ENCODE measurements at places on chromosomes 12 and 14. TPM values are rescaled to one million over a fixed set of nuclear protein-coding genes. Genes with fewer than 3 reads are reported as not detected.
A peak's percentile ranks its signal among the peaks of the same experiment; 100 is the strongest.

Gene SIX4
- total RNA-seq = not detected

GRCh38 chr14:43085819-43086218 lies 1421.3 kb downstream of the FSCB start:
- no peak for DNase-seq

- no peak for DNase-seq
These were observed 45.0 kb upstream of the PLEKHG7 start for GRCh38 chr12:92657770-92658169.

GRCh38 chr14:64800000-64800399 lies 79.7 kb downstream of the SPTB start:
- DNase-seq = no peak

DNA sequence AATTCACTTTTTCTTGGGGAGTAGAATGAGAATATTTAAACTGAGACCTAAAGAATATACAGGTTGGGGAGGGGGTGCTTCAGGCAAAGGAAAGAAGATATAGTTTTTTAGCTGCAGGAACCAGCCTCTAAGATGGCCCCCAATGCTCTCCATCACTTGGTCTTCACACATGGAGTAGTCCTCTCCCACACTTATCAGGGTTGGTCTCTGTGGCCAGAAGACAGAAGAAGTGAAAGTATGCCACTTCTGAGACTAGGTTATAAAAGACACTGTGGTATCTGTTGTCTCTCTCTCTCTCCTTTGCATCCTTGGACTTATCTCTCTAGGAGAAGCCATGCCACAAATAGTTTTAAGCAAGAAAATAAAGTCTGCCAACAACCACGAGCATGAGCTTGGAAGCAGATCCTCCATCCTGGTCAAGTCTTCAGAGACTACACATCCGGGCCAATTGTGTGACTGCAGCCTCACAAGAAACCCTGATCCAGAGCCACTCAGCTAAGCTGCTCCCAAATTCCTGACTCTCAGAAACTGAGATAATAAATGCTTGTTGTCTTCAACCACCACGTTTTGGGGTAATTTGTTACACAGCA lies 18.0 kb downstream of the PUS7L start:
- DNase-seq = no peak

Gene KCNH5
- not detected for total RNA-seq

Gene TAS2R46
- total RNA-seq = 3.4 TPM

DNA sequence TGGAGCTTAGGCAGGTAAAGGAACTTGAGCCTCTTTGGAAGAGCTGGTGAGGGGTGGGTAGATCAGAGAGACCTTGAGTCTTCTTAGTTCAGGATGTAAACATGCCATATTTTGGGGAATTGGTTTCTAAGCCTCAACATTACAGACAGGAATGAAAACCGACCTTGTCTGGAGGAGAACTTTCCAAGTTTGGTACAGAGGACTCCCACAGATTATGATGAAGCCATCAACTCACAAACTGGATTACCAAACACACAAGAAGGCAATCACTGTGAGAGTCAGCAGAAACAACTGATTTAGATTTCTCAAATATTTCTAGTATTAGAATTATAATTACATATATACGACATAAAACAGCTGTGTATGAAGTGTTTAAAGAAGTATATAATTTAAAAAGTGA lies 22.3 kb upstream of the AMN1 start:
- no peak for DNase-seq

Gene GPRC5D
- total RNA-seq = not detected

DNA sequence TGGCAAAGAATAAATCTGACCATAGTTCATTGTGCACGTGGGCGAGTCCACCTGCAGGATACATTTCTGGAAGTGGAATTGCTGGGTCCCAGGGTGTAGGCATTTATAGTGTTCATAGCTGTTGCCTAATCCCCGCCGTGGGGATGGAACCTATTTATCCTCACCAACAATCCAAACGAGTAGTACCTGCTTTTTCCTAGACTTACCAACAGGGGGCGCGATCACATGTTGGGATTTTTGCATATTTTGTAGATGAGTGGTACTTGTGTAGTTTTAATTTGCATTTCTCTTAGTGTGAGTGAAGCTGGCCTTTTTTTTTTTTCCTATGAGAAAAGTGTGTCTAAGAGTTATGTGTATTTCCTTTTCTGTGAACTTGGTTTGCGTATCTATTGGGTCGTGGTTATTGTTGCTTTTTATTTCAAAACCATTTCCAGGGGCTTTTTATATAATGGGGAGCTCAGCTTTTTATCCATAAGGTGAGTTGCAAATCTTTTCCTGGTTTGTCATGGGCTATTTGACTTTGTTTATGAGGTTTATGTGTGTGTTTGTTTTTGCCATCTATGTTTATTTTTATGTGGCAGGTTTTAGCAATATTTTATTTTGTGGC lies 67.2 kb downstream of the CCDC92 start:
- DNase-seq = peak; percentile 68

Gene SLC6A12
- 4.2 TPM for total RNA-seq

DNA sequence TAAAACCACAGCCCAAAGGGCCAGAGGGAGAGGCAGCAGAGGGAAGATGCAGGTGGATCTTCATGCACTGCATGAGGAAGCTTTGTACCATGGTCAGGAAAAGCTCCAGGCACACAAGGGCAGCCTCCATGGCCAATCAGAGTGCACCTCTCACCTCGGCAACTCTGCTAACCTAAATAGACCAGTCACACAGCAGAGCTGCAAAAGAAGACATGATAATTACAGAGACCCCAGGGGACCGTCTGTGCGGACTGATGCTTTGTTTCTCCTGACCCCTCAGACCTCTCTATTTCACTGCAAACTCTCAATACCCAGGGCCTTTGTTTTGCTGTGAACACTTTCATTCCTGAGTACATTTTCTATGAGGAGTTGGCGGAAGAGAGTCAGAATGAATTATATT lies 10.7 kb upstream of the TCL1B start:
- DNase-seq = no peak

Gene NRXN3
- total RNA-seq = not detected

- DNase-seq = no peak
These were observed 718 bp upstream of the JDP2 start for GRCh38 chr14:75427126-75427481.

Gene MYF5
- not detected for total RNA-seq
